Endothelial cell (in vitro differentiated cells): ENCODE measurements at places on chromosomes 3 and 15.
A peak's percentile ranks its signal among the peaks of the same experiment; 100 is the strongest.

DNA sequence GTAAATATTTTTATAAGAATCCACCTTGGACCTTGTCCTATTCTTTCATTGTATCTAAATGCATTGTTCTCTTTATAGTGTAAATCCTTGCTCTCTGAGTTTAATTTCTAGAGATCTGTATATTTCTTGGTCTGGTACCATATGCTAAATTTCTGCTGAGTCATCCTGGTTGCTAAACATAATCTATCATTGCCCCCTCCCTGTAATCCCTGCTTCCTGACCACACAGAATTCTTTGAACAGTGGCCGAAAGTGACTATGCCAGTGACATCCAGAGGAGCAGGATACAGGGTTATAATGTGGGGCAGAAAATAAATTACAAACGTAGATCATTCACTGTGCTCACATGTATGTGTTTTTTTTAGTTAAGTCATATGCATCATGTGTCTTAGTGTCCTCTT is 143.1 kb downstream of the DIPK2A start:
- no peaks in the 10 kb centered on the region for H3K36me3 ChIP-seq
- peaks cover 1% of the 10 kb centered on the region for H3K27me3 ChIP-seq
- no peak overlapping the region for H3K27ac ChIP-seq

DNA sequence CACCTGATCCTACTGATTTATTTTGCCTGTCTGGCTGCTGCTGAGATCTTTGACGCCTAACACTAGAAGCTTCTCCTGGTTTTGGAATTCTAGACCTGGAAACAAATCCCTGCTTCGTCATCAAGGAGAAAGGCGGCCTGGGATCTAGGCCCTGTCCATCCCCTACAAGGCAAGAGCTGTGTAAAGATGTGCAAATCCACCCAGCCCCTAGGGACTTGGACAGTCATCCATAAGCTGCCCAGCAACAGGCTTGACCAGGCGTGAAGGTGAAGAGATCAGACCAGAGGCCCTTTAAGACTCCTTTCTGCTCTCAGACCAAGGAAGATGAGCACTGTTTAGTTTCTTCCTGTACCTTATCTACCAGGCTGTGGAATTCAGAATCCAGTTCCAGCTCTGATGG is 32.2 kb downstream of the SLC41A3 start:
- peaks cover 1% of the 10 kb centered on the region for H3K27me3 ChIP-seq
- H3K36me3 ChIP-seq, result no peaks in the 10 kb centered on the region
- no peak for DNase-seq
- H3K4me1 ChIP-seq, result peaks cover 4% of the 10 kb centered on the region
- no peak overlapping the region for H3K27ac ChIP-seq
- no peak overlapping the region for H3K4me3 ChIP-seq

- H3K4me3 ChIP-seq, result no peak overlapping the region
- no peak overlapping the region for H3K27ac ChIP-seq
- H3K36me3 ChIP-seq, result no peaks in the 10 kb centered on the region
- no peaks in the 10 kb centered on the region for H3K4me1 ChIP-seq
Observed at GRCh38 chr3:189490337-189490736, 140.9 kb upstream of the TP63 start.

GRCh38 chr15:73539212-73540128 is 93.7 kb downstream of the NPTN start:
- H3K36me3 ChIP-seq, result no peaks in the 10 kb centered on the region
- H3K4me1 ChIP-seq, result no peaks in the 10 kb centered on the region
- no peaks in the 10 kb centered on the region for H3K27me3 ChIP-seq
- no peak overlapping the region for H3K27ac ChIP-seq
- DNase-seq, result no peak

- DNase-seq, result no peak
- H3K27ac ChIP-seq, result no peak overlapping the region
- H3K4me1 ChIP-seq, result no peaks in the 10 kb centered on the region
- no peaks in the 10 kb centered on the region for H3K36me3 ChIP-seq
Observed at GRCh38 chr3:55180161-55180560, 252.3 kb upstream of the LRTM1 start.

DNA sequence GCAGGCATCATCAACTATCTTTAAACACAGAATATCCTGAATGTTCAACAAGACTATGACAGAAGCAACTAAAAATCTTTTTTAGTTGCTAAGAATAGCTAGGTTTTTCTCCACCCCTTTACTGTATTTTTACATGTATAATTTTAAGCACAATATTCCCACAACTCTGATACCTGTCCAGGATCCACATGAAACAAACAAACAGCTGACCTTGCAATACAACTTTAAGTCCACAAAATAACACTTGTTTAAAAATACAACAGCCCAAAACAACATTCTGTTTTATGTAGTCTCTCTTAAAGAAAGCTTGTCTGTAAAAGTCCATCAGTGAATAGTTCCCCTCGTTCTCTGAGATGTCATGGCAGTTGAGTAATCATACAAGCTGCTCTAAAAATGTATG is 41.1 kb downstream of the IFT57 start:
- no peaks in the 10 kb centered on the region for H3K27me3 ChIP-seq
- H3K27ac ChIP-seq, result no peak overlapping the region
- H3K4me3 ChIP-seq, result no peak overlapping the region
- H3K4me1 ChIP-seq, result peaks cover 12% of the 10 kb centered on the region

GRCh38 chr3:46865031-46865507 is 1.8 kb upstream of the MYL3 start:
- no peak for DNase-seq
- no peak overlapping the region for H3K27ac ChIP-seq
- H3K4me3 ChIP-seq, result no peak overlapping the region
- H3K36me3 ChIP-seq, result no peaks in the 10 kb centered on the region

GRCh38 chr3:8988791-8989558 is 25.7 kb upstream of the RAD18 start:
- H3K27ac ChIP-seq, result no peak overlapping the region
- DNase-seq, result no peak
- no peaks in the 10 kb centered on the region for H3K4me1 ChIP-seq

DNA sequence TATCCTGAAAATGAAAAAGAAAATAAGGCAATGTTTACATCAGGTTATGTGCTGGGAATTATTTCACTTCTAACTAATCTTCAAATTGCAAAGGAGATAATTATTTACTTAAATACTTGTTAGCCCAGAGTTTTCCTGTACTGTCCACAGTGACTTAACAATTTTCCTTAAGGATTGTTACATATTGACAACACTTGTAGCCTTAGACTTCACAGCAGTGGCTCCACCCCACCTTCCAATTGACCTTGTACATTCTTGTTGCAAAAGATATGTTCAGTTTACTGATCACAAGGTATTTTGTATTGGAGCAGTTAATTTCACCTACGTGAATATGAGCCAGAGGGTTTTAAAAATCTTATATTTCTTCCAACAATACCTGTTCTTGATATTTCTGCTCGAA is 376.9 kb downstream of the CNTN6 start:
- no peaks in the 10 kb centered on the region for H3K27me3 ChIP-seq
- H3K4me1 ChIP-seq, result no peaks in the 10 kb centered on the region
- H3K36me3 ChIP-seq, result no peaks in the 10 kb centered on the region
- H3K4me3 ChIP-seq, result no peak overlapping the region
- DNase-seq, result no peak

DNA sequence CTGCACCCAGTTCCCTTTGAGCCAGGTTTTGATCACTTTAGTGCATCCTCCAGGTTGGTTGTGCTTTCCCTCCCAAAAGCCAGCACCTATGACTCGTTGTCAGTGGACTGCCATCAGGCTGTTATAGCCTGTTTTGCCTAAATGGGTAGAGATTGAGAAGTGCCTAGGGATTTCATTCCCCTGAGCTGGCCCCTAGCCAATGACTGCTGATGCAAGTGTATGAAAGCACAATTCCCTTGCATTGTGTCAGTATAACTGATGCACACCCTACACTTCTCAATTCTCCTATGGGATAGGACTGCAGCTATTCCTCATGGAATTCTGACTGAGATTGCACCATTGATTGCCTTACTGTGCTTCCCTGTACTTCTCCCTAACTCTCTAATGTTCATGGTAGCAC is 102.1 kb upstream of the ARPP21 start:
- no peaks in the 10 kb centered on the region for H3K27me3 ChIP-seq
- DNase-seq, result no peak
- no peak overlapping the region for H3K27ac ChIP-seq
- H3K4me3 ChIP-seq, result no peak overlapping the region
- no peaks in the 10 kb centered on the region for H3K4me1 ChIP-seq
- no peaks in the 10 kb centered on the region for H3K36me3 ChIP-seq

GRCh38 chr3:99934975-99935797 is 117.5 kb downstream of the CMSS1 start:
- no peak overlapping the region for H3K4me3 ChIP-seq
- H3K27ac ChIP-seq, result peak overlapping the region; percentile 97
- DNase-seq, result no peak
- H3K27me3 ChIP-seq, result no peaks in the 10 kb centered on the region
- H3K4me1 ChIP-seq, result peaks cover 22% of the 10 kb centered on the region

- DNase-seq, result no peak
- peaks cover 1% of the 10 kb centered on the region for H3K27me3 ChIP-seq
- no peaks in the 10 kb centered on the region for H3K36me3 ChIP-seq
- H3K27ac ChIP-seq, result no peak overlapping the region
- H3K4me1 ChIP-seq, result peaks cover 14% of the 10 kb centered on the region
Observed at GRCh38 chr15:90190606-90191343, 10.4 kb upstream of the SEMA4B start.
